ENCODE measurements at places on chromosomes 2 and 18. TPM values are rescaled to one million over a fixed set of nuclear protein-coding genes. Genes with fewer than 3 reads are reported as not detected.

DNA sequence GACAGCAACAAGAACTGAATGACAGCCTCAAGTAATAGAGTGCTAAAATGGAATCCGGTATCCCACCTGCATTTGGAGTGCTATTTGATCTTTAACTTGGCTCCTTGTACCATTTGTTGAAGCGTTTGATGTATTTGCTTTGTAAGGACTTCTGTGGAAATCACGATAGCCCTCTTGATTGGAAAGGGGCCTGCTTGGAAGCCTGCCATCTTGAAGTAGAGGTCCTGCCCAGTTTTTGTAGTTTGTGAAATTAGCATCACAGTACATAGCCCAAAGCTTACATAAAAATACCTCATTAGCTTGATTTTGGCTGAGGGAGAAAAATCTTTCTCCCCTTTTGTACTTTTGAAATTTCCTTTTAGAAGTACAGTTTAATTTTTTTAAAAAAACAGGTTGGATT lies 2.7 kb downstream of the CDCA7 start:
- H3K27ac ChIP-seq = no peak overlapping the region
- H3K27me3 ChIP-seq = no peaks in the 10 kb centered on the region
- H3K4me1 ChIP-seq = peaks cover 47% of the 10 kb centered on the region
- peaks cover 42% of the 10 kb centered on the region for H3K36me3 ChIP-seq

DNA sequence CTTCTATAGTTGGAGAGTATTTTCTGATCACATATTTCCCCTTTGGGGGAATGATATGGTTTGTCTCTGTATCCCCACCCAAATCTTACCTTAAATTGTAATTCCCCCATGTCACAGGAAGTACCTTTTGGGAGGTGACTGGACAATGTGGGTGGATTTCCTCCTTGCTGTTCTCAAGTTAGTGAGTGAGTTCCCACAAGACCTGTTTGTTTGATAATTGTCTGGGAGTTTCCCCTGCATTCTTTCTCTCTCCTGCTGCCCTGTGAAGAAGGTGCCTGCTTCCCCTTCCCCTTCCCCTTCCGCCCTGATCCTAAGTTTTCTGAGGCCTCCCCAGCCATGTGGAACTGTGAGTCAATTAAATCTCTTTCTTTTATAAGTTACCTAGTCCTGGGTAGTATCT lies 222.7 kb upstream of the SLC39A10 start:
- H3K27ac ChIP-seq = no peak overlapping the region
- peaks cover 7% of the 10 kb centered on the region for H3K4me1 ChIP-seq
- H3K36me3 ChIP-seq = peaks cover 23% of the 10 kb centered on the region
- H3K4me3 ChIP-seq = no peak overlapping the region
- DNase-seq = no peak

DNA sequence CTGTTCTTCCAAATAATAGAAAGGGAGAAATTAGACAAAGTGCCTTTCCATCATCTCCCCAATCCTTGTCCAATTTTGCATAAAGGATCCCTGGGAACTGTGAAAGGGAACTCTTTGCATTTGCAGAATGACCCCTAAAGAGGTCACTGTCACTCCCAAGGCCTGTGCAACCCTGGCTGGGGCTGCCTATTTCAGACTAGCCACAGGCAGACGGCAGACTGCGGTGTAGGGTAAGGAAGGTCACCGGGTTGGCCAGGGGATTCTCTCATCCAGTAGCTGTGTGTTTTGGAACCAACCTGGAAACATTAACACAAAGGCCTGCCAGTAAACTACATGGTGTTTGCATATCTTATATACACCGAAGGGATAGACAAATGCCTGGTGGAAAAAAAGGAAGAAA lies 818.7 kb downstream of the BCL11A start:
- no peaks in the 10 kb centered on the region for H3K27me3 ChIP-seq
- no peak for DNase-seq
- H3K36me3 ChIP-seq = no peaks in the 10 kb centered on the region
- no peaks in the 10 kb centered on the region for H3K4me1 ChIP-seq

DNA sequence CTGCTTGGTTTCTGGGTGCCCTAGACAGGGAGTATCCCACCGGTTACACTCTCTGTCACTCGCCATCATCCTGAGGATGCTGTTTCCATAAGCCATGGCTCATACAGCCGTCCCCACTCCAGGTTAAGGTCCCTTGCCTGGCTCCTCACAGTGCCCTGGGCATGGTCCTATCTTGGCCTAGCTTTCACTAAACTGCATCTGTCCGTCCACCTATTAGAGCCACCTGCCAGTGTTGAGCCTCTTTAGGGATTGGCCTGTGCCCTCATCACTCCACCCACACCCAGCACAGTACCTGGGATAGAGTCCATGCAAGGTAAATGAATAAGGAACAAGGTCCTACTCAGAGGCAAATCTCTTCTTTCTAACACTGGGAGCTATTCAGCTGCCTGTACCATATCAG lies 320.1 kb downstream of the GBX2 start:
- no peak overlapping the region for H3K4me3 ChIP-seq
- H3K27ac ChIP-seq = no peak overlapping the region
- no peaks in the 10 kb centered on the region for H3K36me3 ChIP-seq
- H3K27me3 ChIP-seq = no peaks in the 10 kb centered on the region
- no peaks in the 10 kb centered on the region for H3K4me1 ChIP-seq
- no peak for DNase-seq

DNA sequence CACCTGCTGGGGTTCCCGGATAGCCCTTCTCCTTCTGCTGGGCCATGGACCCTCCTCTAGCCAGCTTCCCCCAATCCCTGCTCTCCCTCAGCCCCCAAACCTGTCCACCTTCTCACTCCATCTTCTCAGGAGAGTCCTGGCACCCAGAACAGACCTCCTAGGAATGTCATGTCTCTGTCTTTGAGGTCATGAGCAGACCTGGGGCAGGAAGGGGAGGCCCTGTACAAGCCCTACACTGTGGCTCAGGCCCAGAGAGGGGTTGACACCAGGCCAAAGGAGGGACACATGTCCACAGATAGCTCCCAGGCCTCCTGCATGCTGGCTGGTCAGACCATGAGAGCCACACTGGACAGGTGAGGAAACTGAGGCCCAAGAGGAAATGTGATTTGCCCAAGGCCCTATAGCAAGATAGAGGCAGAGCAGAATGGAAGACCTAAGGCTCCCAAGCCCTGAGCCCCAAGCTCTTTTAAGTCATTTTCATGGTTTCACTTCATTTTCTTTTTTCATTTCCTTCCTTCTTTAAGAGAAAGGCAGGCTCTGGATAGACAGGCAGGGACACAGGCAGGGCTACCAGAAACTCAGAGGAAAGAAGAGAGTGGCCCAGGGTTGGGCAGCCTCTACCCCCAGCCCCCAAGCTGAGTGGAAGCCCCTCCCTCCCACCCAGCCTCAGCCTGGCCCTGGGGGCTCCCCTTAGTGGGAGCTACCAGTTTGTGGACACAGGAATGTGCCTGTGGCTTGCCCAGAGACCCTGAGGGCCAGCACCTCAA lies 159.7 kb downstream of the SMAD7 start:
- H3K27ac ChIP-seq = peak overlapping the region; percentile 87
- H3K27me3 ChIP-seq = peaks cover 2% of the 10 kb centered on the region
- H3K36me3 ChIP-seq = peaks cover 5% of the 10 kb centered on the region
- H3K4me1 ChIP-seq = peaks cover 18% of the 10 kb centered on the region
- no peak for DNase-seq
- H3K4me3 ChIP-seq = no peak overlapping the region

GRCh38 chr2:212970132-212970531 lies 181.3 kb downstream of the IKZF2 start:
- no peak overlapping the region for H3K4me3 ChIP-seq
- H3K27ac ChIP-seq = no peak overlapping the region
- no peaks in the 10 kb centered on the region for H3K4me1 ChIP-seq
- peaks cover 1% of the 10 kb centered on the region for H3K27me3 ChIP-seq

- no peaks in the 10 kb centered on the region for H3K27me3 ChIP-seq
- no peak overlapping the region for H3K4me3 ChIP-seq
- H3K4me1 ChIP-seq = no peaks in the 10 kb centered on the region
- H3K36me3 ChIP-seq = no peaks in the 10 kb centered on the region
Measured at GRCh38 chr2:99689145-99689742, 199.4 kb upstream of the REV1 start.

DNA sequence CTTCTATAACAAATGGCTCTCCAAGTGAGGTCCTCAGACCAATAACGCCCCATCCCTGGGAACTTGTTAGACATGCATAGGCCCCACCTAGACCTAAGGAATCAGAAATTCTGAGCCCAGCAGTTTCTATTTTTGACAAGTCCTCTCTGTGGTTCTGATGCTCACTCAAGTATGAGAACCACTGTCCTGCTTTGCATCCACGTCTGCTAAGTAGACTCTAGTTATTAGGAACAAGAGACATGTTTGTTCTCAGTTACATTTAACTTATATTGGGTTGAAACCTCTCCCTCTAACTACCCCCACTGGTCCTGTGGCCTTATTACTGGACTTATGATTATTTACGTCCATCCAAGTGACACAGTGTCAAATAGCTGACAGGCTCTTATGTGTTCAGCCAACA lies 70.3 kb downstream of the TMEM17 start:
- no peak for DNase-seq
- H3K27ac ChIP-seq = no peak overlapping the region
- H3K4me3 ChIP-seq = no peak overlapping the region
- H3K4me1 ChIP-seq = no peaks in the 10 kb centered on the region

DNA sequence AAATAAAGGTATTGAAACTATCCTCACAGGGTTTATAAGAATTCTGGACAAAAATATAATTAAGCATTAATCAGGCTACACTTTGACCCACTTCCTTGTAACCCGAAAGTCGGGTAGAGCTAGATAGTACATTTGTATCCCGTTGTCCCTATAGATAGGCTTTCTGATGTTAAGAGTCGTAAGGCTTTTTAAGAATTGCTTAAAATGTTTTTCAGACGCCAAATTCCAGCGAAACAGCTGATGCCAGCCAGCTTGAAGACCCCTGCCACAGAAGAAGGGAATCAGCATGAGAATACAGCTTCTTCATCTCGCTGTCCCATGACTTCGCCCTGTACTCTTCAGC lies 962 bp upstream of the GPR155 start:
- peak overlapping the region; percentile 95 for H3K4me3 ChIP-seq
- H3K4me1 ChIP-seq = peaks cover 54% of the 10 kb centered on the region
- H3K36me3 ChIP-seq = peaks cover 2% of the 10 kb centered on the region
- H3K27ac ChIP-seq = peak overlapping the region; percentile 57
- DNase-seq = no peak

DNA sequence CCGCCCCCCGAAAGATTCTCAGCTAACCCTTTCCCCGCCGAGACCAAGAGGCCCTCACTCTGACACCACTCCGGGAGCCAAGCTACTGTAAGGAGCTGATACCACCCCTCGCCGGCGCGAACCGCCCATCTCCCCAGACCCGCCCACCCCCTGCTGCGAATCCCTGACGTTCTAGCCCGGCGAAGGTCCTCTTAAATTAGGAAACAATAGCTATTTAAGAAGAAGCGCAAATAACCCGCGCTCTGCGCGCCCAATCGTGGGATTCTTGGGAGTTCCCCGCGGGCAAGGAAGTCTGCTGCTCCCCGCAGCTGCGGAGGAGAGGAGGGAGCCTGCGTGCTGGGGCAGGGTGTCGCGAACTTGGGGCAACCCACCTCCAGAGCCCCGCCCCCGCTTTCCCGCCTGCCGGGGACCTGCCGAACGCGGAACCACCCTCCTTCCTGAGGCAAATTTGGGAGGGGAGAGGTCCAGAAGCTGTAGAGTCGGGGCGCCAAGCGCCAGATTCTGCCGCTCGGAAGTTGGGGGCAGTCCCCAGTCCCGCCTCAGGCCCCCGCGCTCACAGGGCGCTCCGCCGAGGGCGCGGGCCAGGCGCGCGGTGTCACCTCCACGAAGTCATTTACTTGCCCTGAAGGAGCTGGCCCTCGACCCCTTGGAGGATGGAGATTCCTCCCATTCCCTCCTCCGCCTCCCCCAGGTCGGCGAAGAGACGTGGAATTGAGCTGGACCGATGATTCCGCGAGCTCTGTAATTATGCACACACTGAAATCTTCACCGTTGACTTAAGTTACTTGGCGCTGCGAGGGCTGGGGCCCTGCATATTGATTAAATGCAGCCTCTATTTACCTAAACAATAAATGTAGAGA lies 8.4 kb upstream of the SP9 start:
- H3K27ac ChIP-seq = no peak overlapping the region
- H3K4me3 ChIP-seq = peak overlapping the region; percentile 80
- H3K36me3 ChIP-seq = peaks cover 3% of the 10 kb centered on the region
- peak; percentile 76 for DNase-seq

DNA sequence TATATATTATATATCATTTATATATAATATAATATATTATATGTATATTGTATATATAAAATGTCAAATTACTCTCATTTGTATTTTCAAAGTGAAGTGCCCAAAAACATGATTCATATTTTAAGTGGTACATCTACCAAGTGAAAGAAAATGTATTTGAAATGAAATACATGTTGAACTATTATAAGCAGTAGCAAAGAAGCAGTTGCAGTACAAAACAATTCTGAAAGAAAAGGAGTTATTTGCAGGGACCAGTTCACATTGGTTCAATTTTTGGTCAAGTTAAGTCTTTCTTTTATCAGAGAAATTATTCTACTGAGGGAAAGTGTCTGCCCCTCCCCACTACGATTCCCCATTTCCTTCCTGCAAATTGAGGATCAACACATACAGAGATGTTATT lies 51.9 kb downstream of the APLF start:
- H3K4me1 ChIP-seq = peaks cover 9% of the 10 kb centered on the region
- no peak overlapping the region for H3K4me3 ChIP-seq
- no peaks in the 10 kb centered on the region for H3K27me3 ChIP-seq

DNA sequence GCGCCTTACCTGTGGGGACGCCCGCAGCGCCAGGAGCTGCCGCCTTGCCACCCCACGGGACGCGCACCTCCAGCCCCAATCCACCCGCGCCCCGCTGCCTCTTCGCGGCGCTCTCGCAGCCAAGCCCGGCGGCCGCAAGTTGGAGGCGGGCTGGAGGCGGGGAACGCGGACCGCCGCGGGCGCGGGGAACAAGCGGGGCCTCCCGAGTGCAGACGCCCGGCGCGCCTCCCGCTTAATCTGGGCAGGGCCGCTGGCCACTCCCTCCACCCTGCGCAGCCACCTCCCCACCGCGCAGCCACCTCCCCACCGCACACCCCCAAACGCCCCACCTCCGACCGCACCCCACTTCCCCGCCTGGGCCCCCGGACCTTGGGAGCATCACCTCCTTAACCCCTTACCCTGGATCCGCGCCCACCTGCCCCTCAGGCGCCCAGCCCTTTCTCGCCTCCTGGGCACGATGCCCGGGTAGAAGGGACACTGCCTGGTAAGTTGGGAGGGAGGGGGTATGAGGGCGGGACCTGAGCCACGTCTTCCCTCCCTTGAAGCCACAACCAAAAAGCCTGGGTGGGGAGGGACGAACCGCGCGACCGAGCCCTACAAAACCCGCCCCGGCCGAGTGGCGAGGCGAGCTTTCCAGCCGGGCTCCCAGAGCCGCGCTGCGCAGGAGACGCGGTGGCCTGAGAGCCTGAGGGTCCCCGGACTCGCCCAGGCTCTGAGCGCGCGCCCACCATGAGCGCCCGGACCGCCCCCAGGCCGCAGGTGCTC lies at the start of the genes COL4A3 and COL4A4:
Gene COL4A3, plus strand, starts transcription at position 627 of the 765 bp plus-strand sequence. Its CDS starts 103 bp downstream, at position 730.
Gene COL4A4, minus strand, starts transcription at position 208 of the 765 bp plus-strand sequence. CDS start 16,722 bp downstream, outside the sequence.
- H3K27me3 ChIP-seq = peaks cover 54% of the 10 kb centered on the region
- H3K36me3 ChIP-seq = no peaks in the 10 kb centered on the region
- H3K27ac ChIP-seq = no peak within 1 kb of the TSS
- H3K4me1 ChIP-seq = peaks cover 4% of the 10 kb centered on the region
- H3K4me3 ChIP-seq = peak within 1 kb of the TSS; percentile 75

GRCh38 chr2:134819334-134819733 lies 19.1 kb upstream of the ACMSD start:
- H3K4me3 ChIP-seq = no peak overlapping the region
- H3K4me1 ChIP-seq = no peaks in the 10 kb centered on the region
- DNase-seq = no peak

The PPP1R7 gene
- total RNA-seq = 111 TPM

The ALPP gene
- total RNA-seq = not detected

The SEPTIN10 gene
- total RNA-seq = 0.14 TPM

The HK2 gene
- total RNA-seq = 120 TPM

The GCG gene
- total RNA-seq = not detected

The METAP1D gene
- 5.0 TPM for total RNA-seq

The CYTIP gene
- total RNA-seq = 321 TPM

The MYL12B gene
- 245 TPM for total RNA-seq
